Astrocyte (in vitro differentiated cells and primary cell): ENCODE measurements at places on chromosomes 4 and X.
A peak's percentile ranks its signal among the peaks of the same experiment; 100 is the strongest.

DNA sequence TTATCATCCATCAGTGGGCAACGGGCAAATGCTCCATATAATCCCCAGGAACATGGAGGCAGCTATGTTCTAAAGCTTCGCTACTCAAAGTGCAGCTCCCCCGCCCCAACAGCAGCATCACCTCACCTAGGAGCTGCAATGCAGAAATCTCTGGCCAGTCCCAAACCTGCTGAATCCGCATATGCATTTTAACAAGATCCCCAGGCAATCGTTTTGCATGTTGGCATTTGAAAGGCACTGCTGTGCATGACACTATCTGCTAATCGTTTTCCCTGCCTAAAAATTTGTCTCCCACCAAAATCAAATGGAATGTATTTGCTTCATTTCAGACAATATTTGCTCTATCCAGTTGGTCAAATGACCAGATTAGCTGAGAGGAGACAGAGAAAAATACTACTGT lies 15.2 kb downstream of the ADGRG2 start:
- DNase-seq, result no peak

DNA sequence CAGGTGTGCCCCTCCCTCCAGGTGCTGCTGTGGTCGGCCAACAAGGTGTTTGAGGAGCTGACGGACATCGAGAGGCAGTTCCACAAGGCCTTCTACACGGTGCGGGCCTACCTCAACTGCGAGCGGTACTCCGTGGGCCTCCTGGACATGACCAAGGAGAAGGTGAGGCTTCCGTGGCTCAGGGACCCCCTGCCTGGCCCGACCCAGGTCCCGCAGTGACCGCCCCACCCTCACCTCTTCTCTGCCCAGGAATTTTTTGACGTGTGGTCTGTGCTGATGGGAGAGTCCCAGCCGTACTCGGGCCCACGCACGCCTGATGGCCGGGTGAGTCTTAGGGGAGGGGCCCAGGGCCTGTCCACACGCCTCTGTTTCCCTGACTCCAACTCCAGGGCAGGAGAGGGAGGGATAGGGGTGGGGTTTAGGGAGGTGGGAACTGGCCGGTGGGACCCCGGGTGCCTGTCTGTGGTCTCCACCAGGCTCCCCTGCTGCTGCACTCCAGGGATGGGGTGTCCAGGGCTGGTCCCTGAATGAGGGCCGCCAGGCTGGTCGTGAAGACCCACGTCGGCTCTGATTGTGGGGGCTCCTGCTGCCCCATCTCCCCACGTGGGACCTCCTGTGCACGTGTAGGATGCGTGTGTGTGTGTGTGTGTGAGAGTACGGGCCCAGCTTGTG lies 20.1 kb downstream of the ATP5ME start:
- DNase-seq, result no peak

GRCh38 chrX:142831961-142832530 lies 193.7 kb upstream of the SPANXN4 start:
- DNase-seq, result no peak

DNA sequence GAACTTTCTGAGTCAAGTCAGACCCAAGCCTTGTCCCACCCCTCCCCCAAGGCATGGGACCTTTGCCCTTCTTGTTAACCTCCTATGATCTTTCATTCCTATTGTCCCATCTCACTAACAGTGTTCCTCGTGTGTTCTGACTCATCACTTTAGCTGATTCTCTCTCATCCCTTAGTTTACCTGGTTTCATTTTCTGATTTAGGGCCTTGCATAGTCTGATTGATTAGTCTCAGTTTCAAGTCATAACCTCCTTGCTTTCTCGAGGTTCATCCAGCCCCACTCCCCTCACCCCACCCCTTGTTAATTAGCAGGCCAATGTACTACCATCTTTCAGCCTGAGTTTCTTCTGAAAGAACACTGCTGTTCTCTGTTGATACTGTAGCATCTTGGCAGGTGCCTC lies 517.4 kb downstream of the RPA4 start:
- DNase-seq, result no peak

DNA sequence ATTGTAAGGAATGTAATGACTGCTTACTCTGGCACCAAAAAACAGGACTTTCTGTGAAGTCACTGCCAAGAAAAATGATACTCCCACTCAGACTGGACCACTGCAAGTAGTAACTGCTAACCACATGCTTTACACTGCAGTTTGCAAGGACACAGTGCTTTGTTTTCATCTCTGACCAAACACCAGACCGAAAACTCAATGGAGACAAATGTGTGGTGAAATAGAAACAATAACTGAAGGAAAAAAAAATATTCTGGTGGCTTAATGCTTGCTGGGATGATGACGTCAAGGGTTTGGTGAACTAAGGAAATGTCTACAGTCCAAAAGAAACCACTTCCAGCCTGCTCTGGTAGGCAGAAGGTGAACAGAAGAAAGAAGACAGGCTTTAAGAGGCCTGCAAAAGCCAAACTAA lies 13.2 kb downstream of the GPC4 start:
- DNase-seq, result peak; percentile 95

DNA sequence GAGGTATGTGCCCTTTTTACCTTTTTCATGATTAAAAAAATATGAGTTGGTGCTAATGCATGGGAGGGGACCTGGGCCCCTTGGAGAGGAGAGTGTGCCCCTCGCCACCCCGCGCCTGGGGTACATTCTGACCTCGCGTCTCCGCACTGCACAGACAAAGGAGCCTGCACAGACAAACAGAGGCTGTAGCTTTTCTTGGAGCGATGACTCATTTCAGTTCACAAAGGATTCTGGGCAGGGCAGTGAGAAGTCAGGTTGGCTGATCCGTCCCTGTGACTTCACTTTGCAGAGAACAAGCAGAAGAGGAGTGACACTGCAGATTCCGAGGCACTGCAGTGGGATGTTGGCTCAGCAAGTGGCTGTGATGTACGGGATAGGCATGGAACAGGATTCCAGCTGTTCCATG lies 82.9 kb downstream of the STOX2 start:
- peak; percentile 95 for DNase-seq

DNA sequence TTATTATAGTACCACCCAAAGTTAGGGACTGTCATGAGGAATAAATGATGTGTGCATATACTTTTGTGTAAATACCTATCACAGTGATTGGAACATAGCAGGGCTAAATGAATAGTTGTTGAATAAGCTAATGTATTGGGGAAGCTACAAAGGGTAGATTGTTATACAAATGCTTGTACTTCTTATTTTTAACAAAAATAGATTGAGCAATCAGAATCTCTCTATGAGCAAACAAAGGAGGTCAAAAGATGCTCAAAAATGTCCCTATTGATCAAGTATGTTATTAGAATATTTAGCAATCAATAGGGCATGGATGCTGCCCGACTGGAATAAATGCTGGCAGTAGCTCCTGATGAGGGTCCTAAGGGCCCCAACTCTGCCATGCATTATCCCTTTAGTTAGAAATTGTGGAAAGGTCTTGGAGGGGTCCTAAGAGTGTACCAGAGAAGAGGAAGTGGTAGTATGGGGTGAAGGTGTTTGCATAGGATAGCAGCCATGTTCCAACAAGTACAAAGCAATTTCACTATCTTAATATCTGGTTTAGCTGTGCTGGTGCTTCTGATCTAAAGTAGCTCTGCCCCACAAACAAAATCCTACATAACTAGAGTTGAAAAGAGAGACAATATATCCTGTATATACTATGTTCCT lies 33.1 kb upstream of the TAPT1 start:
- DNase-seq, result no peak

DNA sequence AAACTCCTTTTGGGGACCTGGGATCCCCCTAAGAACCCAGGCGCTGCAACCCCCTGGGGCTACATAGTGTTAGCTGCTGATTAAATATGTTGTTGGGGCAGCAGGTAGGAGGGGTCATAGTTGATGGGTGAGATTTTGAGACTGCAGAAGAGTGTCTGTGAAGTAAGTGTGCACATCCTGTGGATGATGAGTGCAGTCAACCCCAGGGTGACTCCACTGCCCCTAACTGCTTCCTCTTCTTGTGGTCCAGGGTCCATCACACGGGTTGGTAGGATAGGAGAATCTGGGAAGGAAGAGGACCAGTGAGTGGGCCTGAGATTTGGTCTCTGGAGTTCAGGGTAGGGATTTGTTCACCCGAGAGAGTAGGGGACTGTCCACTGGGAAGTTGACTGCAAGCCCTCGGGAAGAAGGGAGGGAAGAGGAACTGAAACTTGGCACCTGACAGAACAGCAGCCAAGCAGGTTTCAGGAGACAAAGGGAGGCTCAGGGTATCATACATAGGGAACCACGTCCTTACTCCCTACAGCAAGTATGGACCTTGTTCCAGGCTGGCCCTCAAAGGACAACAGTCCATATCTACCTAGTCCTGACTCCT lies 8.5 kb downstream of the DLG3 start:
- DNase-seq, result no peak

DNA sequence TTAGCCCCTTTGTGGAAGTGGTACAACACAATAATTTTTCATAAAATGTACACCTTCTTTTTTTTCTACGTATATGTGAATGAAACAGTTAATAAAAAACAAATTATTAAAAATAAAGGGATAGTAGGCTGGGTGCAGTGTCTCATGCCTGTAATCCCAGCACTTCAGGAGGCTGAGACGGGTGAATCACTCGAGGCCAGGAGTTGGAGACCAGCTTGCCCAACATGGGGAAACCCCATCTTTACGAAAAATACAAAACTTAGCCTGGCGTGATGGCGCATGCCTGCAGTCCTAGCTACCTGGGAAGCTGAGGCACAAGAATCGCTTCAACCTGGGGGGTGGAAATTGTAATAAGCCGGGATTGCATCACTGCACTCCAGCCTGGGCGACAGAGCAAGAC lies 244.9 kb downstream of the RAPGEF2 start:
- no peak for DNase-seq

- peak; percentile 34 for DNase-seq
Measured at GRCh38 chr4:97577004-97577403, 566.3 kb downstream of the STPG2 start.

DNA sequence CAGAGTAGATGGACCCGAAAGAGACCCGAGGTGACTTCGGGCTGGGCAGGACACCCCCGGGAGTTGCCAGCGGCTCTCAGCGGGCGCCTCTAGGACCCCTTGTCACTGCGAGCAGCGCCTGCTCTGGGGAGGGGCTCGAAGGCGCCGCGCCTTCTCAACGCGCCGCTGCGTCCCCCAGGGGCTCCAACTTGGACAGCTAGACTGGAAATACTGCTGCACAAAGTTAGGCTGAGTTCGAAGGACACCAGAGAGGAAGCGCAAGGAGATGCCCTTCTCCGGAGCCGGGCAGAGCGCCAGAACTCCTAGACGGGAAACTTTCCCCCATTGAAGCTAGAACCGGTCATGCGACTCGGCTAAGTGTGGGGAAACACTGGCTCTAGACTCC lies 493 bp upstream of the KCNIP4 start:
- DNase-seq, result no peak

DNA sequence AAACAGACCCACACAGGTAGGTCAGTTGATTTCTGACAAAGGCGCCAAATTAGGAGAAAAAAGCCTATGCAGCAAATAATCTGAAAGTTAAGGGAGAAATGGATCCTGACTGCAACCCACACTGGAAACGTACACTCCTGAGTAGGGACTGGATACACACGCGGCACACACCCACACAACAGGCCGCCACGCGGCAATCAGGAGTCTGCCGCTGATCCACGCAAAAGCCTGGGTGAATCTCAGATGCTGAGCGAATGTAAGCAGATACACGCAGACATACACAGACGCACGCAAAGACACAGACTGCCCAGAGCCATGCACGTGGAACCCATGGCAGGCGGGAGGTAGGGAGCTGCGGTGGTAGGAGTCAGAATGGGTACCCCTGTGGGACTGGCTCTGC lies 21.7 kb downstream of the LRPAP1 start:
- DNase-seq, result no peak

DNA sequence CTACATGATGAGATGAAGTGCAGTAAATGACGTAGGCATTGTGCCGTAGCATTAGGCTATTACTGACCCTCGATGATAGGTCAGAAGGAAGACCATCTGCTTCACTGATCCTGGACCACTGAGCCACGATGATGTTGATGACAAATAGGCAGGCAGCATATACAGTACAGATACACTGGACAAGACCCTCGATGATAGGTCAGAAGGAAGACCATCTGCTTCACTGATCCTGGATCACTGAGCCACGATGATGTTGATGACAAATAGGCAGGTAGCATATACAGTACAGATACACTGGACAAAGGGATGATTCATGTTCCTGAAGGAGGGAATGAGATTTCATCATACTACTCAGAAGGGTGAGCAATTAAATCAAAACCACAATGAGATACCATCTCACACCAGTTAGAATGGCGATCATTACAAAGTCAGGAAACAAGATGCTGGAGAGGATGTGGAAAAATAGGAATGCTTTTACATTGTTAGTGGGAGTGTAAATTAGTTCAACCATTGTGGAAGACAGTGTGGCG lies 50.9 kb downstream of the BEND4 start:
- DNase-seq, result peak; percentile 50

DNA sequence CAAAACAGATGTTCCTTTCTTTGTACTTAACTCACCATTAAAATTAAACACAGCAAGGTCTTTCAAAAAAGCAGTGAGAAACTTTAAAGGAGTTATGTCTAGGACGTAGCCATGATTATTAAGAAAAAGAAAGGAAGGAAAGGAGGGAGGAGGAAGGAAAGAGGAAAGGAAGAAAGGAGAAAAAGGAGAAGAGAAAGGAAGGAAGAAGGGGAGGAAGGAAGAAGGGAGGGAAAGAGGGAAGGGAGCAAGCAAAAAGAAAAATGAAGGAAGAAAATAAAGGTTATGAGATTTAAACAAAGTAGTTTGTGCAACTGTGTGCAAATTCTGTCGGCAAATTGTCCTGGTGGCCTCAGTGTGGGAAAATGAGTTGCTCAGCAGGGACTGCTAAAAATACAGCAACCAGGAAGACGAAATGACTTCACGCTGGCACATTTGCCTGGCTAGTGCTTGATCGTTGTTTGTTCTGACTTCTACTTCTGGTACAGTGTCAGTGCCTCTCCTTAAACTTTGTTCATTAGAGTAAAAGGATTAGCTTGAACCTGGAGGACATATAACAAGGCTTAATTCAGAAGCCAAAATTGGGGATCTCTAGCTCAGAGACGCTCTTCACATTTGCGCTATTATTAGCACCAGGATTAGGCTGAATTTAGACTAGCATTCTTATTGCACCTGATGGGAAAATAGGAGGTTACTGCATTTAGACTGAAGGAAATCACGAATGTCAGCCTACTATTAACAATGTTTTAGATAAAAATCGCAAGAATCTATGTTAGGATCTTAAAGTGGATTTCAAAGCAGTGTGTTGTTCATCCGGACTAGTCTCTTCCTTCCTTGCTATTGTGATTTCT lies 81.2 kb downstream of the DCK start:
- no peak for DNase-seq

GRCh38 chr4:137739391-137739790 lies 207.1 kb upstream of the PCDH18 start:
- no peak for DNase-seq

DNA sequence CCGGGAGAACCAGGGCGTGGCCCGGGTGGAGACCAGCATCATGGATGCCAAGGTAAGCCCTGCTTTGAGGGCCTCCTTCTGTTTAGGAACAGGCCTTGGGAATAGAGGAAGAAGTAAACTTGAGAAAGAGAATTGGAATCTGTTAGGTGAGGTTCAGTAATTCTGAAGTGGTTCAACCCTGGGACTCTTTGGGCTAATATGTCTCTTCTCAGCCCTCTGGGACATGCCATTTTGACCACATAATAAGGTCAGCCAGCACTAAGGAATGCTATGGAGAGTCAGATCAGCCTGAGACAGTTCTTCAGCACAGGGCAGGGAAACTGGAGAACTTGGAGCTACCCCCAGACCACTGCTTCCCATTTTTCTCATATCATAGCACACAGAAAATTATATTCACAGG lies 63.3 kb upstream of the PRPS1 start:
- peak; percentile 53 for DNase-seq

GRCh38 chrX:152674135-152674534 lies 24.5 kb upstream of the MAGEA3 start:
- DNase-seq, result no peak
